CD4-positive, alpha-beta T cell treated with Interleukin-6 for 4 hours (primary cell): ENCODE measurements at places on chromosomes 16 and 17.

DNA sequence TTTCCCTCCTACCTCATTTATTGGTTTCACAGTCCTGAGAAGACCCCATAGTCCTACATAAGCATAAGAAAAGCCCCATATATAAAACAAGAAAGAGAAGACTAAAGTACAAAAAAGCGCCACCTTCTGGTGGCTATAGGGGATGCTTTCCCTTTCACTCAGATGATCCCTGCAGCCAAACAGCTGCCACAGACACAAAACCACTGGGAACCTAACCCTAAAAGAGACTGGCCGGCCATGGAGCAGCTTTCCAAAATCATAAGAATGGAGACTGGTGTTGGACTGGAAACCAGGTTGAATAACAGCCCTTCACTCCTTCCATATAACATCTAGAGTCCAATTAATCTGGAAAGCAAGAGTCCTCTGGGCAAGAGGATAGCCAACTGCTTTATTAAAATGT is 11.4 kb downstream of the DYNC1LI2 start:
- peak; percentile 40 for DNase-seq

- no peak for DNase-seq
These were observed 25.6 kb upstream of the BHLHA9 start for GRCh38 chr17:1244606-1245012.

DNA sequence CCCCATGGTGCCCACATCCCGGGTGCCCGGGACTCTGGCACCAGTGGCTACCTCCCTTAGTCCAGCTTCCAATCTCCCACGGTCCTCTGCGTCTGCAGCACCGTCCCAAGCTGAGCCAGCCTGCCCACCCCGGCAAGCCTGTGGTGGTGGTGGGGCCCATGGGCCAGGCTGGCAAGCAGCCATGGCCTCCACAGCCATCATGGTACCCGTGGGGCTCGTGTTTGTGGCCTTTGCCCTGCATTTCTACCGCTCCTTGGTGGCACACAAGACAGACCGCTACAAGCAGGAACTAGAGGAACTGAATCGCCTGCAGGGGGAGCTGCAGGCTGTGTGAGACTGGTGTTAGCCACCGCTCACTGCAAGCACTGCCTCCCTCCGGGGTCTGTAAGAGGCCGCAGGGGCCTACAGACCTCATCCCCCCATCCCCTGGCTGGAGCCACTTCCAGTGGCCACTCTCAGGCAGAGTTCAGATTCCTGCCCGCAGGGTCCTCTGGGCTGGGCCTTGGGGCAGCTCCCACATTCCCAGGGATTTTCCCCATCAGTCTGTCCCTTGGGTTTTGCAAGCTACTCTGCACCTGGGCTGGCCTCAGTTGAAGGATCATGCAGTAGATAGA is 3.9 kb upstream of the SETD1A start:
- peak; percentile 68 for DNase-seq

DNA sequence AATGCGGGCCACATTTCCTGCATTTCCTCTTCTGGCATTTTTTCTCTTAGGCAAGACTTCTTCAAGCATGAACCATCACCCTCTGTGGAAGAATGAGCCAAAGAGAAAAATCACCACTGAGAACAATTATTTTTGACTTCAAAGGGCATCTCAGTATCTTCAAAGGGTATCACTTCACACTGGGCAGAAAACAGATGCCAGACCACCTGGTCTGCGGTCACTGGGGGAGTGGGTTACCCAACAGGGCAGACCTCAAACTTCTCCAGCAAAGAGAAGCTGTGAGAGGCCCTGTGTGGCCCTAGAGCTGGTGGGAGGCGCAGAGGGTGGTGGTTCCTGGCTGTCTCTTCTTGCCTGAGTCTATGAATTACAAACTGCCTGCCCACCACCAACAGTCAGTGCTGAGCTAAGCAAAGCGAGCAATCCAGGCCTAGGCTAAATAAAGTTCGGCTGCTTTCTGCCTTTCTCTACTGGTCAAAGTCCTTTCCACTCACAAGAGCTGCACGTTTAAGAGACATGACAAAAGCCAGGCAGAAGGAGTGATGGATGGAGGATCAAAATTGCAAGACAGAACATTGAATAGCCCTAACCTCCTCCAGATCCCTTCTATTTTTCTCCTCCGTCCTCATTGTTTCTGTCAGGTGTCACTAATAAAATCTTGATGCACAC is 602.7 kb upstream of the CDH5 start:
- DNase-seq: no peak

GRCh38 chr16:86928523-86929011 is 350.2 kb downstream of the FOXL1 start:
- no peak for DNase-seq

- no peak for DNase-seq
These were observed 293.1 kb upstream of the N4BP1 start for GRCh38 chr16:48903039-48903438.
